Stimulated activated CD4-positive, alpha-beta T cell treated with anti-CD3 and anti-CD28 coated beads, TNF-alpha, amount 100 ng/mL, for 4 hours (primary cell): ENCODE measurements at places on chromosomes 16 and 17.

DNA sequence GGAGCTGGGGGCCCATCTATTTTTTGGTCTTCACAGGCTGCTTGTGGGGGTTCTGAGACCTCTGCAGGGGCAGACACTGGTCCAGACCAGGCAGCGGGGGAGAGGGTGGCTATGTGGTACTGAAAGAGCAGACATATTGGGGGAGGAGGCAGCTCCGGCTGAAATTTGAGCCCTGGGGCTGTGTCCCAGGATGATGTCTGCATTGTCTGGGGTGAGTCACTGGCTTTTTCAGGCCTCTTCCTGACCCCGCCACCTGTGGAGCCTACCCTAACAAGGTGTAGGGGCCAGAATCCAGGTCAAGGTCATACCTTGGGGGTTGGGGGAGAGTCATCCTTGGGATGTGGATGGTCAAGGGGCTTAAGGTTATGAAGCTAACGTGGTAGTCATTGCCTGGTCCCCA is 2.4 kb downstream of the CORO6 start:
- no peak for DNase-seq

GRCh38 chr16:5451641-5452040 is 354.0 kb upstream of the EEF2KMT start:
- DNase-seq = no peak

GRCh38 chr17:73531158-73531557 is 113.1 kb downstream of the SDK2 start:
- no peak for DNase-seq

- DNase-seq = no peak
These were observed 20.5 kb upstream of the SDR42E2 start for GRCh38 chr16:22141767-22142166.

GRCh38 chr17:3385869-3386816 is at the start of gene OR3A2:
Gene OR3A2 (minus strand): TSS chr17:3386308.
- DNase-seq = peak; percentile 1

DNA sequence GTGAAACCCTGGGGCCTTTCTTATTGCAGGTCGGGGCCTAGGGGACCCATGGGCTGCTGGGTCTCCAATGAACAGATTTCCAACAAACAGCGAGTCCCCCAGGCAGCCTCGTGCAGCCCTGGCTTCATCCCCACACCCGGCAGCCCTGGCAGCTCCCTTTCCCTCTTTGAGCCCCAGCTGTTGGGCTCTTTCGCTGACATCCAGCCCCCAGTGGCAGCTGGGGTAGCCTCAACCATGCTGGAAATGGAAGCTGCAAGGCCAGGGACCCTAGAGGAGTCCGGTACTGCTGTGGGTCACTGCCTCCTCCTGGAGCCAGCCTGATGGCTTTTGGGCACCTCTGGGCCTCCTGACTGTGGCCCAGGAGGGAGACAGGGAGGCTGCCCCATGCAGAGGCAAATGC is 5.9 kb downstream of the RPUSD1 start:
- no peak for DNase-seq

- DNase-seq = no peak
These were observed 86.1 kb downstream of the ZFHX3 start for GRCh38 chr16:72961863-72962262.

- DNase-seq = no peak
These were observed 806.5 kb upstream of the GOT2 start for GRCh38 chr16:59540621-59541020.

DNA sequence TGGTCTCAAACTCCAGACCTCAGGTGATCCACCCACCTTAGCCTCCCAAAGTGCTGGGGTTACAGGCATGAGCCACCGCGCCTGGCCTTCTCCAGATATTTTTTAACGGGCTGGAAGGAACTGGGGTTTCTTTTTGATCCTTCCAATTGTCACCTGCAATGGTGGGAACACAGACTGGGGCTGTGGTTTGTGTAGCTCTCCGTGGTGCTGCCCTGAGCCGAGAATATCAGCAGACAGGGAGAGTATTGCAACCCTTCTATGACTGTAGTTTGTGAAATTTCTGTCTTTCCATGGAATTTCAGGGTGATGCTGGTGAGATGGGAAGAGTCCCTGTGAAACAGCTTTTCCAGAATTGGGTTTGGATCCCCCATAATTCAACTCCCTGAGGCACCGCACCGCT is 263.5 kb downstream of the ENGASE start:
- no peak for DNase-seq

DNA sequence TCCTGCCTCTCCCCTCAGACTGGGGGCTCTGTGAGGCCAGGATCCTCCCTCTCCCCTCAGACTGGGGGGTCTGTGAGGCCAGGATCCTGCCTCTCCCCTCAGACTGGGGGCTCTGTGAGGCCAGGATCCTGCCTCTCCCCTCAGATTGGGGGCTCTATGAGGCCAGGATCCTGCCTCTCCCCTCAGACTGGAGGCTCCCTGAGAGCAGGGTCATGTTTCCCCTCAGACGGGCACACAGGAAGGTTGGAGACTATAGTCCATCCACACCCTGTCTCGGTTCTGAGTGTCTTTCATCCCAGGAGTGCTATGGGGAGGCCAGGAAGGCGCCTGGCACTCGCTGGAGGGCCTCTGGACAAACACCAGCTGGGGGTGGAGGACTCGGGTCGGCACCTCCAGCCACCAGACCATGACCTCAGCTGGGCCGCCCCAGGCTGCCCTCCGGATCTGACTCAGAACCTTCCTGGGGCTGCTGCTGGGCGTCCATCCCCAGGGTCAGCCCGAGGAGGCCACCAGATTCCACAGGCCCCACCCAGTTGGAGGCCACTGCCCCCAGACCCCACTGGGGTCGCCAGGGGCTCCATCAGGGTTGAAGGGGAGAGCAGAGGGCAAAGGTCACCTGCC is 21.9 kb upstream of the DLX4 start:
- DNase-seq = no peak

- no peak for DNase-seq
These were observed 62.6 kb downstream of the PRKCA start for GRCh38 chr17:66364990-66365490.

- DNase-seq = no peak
These were observed 4.6 kb upstream of the C17orf113 start for GRCh38 chr17:42055027-42055426.

DNA sequence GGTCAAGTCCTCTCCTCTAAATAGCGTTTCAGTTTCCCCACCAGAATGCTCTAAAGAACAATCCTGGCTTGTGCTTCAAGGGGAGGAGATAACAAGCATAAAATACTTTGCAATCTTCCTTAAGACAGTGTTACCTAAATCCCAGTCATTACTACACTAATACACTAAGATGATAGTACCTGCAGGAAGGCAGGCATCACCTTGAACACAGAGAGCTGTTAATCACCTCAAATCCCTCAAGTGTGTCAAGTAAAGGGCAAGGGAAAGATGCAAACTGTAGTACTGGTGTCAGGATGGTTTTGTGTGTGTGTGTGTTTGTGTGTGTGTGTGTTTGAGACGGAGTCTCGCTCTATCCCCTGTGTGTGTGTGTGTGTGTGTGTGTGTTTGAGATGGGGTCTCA is 36.8 kb downstream of the NACA2 start:
- no peak for DNase-seq

DNA sequence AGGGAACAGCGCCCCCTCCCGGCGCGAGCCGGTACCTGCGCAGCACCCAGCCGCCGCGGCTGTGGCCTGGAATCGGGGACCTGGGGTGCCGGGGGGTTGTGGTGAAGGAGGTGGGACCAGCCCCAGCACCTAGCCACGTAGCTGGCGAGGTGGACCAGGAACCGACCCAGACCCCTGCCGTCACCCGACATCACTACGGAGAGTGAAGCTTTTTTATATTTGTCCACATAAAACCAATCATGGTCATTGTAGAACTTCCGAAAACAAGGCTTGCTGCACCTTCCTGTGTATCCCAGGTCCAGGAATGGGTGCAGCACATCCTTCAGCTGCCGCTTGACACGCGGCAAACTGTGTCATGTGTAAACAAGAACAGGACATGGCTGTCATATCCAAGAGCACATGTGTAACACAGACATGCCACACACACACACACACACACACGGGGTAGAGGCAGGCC is 1.3 kb downstream of the HBQ1 start:
- no peak for DNase-seq

DNA sequence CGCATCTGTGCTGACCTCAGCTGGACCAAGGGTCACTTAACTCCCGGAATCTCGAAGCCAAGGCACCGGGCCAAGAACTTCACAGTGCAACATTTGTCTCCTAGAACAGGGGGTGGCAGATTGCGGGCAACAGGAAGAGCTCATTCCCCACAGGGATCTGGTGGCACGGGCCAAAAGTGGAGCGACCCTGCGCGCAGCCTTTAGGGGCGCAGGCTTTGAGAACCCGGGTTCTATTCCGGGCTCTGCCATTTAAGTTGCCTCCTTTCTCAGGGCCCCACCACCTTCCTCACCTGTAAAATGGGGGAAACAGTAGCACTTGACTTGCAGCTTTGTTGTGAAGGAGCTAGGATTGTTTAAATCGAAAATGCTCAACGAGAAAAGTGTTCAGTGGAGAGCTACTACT is 651 bp downstream of the SHMT1 start:
- DNase-seq = no peak

- no peak for DNase-seq
These were observed 45.2 kb downstream of the XPO6 start for GRCh38 chr16:28166394-28167208.

DNA sequence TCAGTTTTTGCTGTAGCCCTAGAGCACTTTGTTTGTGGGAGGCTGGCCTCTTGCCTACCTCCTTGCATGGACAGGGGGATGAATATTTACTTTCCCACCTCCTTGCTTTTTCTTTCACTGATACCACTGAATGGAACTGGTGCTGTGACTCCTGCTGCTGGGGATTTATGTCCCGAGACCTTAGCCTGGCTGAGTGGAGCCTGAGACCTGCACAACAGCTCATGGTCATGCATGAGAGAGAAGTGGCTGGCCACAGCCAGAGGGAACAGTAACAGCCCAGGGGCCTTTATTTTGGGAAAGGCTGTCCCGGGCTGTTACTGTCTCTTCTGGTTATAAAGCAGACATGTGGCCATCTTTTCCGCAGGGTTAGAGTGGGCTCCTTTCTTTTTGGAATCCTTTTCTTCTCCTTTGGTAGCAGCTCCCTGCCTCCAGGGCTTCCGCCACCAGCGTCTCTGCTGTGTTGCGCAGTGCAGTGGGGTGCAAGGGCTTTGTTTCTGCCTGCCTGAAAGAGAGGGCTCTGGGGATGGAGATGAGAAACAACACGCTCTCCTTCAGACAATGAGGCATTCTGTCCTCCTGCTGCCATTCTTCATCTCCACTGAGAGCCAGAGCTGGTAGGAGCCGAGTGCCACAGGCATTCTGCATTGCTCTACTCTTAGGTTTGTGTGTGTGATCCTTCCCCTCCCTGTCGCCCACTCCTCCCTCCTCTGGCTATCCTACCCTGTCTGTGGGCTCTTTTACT is 14.5 kb downstream of the SNX11 start:
- DNase-seq = no peak

DNA sequence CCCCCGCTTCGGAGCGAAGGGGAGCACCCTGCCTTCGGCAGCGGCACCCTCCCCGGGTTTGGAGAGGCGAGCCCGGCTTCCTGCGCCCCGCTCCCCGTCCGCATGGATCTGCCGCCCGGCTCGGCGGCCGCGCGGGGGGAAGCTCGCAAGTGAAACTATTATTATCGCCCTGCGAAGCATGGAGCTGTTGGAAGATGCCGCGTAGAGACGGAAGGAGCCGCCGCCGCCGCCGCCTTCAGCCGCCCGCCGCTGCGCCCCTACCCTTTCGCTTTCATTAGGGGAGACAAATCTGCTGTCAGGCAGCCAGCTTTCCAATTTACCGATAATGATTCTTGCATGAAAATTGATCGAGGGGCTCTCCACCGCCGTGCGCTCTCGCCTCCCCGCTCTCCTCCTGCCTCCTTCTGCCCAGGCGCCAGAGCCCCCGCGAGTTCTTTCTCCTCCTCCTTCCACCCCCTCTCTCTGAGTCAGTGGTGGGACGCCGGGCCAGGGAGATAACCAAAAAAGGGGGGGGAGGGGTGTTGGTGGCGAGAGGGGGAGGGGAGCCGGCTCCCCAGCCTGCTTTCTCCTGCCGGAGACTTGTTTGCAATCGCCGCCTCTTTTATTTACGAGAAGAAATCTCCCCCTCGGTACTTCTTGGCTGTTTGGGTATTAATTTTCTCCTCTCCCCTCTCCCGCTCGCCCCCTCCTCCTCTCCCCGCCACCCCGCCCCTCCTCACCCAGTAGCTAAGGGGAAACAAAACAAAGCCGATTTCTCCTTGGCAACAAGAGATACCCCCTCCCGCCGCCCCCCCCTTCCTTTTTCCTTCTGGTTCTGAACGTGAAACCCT is 58.0 kb upstream of the GSE1 start:
- peak; percentile 46 for DNase-seq

DNA sequence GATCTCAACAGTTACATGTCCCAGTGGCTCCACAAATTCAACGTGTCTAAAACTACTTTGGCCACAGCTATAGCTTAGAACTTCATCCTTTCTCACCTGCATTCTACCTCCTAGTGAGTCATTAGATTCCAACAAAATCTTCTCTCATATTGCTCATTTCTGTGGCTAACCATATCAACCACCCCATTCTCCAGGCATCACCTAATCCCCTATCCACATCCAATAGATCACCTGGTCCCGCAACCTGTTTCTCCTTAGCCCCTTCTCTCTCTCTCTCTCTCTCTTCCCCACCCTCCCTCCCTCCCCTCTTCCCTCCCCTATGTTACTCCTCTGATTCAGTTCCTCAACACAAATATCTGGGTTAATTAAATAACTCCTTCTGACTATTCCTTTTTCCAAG is 64.6 kb downstream of the ANKFN1 start:
- no peak for DNase-seq

DNA sequence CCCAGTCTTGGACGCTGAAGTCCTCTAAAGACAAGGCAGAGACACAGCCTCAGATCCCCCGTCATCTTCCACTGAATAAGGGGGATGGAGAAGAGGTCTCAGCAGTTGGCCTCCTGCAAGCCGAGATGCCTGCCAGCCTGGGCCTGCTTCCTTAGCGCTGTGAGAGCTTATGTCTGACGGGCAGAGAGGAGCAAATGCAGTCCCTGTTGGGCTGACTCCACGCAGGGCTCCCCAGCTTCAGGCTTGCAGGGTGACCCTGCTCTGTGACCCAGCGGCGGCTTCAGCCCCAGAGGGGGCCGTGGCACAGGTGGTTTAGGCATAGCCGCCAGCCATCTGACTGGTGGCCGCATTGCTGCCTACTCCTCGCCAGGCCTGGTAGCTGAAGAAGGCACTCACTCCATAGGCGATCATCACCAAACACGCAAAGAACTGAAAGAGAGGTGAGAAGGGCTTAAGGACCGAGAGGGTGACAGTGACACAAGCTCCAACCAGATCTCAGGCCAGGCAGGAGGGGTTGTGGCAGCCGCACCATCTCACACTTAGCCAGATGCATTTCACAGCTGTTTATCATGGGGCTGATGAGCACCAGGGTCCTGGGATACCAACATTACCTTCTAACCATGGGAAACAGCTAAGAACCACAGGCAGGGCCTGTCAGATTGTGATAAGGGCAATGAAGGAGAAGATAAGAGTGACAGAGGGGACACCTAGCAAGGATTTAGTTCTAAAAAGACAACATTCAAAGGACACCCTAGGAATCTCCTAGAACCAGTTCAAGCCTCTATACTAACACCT is 11.7 kb downstream of the ARL2BP start:
- DNase-seq = no peak

DNA sequence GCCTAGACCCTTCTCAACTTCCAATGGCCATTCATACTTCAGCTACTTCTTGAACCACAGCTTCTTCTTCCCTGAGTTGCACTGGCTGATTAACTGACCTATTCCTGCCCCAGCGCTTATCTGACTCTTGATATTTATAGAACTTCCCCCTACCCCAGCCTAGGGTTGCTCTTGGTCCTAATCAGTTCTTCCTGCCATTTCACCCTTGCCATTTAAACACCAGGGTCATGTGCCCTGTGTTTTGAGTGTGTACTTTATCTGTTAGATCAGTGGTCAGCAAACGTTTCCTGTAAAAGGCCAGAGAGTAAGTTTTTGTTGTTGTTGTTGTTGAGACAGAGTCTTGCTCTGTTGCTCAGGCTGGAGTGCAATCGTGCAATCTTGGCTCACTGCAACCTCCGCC is 82.4 kb upstream of the COX10 start:
- DNase-seq = no peak
